ENCODE measurements at places on chromosomes 6 and 20.

DNA sequence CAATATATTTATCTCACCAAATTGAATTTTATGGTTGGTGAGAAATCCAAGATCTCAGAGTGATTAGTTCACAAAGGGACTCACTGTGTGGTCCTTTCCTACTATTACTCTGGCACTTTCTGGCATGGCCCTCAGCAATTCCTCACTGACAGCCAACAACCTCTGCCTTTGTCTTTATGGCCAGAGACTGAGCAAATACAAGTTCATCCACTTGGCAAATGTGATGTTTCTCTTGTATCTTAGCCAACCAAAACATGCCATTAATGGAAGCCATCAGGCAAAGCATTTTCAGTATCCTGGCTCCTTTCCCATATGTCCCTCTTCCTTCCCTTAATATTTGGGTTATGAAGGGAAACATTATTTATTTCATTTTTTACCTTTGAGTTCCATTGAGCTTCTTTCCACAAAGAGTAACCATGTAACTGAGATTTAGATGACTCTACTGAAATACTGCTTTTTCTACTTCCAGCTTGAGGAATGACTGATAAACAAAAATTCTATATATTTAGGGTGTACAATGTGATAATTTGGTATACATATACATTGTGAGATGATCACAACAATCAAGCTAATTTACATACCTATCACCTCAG, 30.8 kb upstream of the SMLR1 start:
- DNase-seq, result no peak

GRCh38 chr6:148427333-148427732, 84.7 kb downstream of the SASH1 start:
- no peak for DNase-seq

- no peak for DNase-seq
Measured at GRCh38 chr20:16664020-16664419, 65.8 kb upstream of the SNRPB2 start.

DNA sequence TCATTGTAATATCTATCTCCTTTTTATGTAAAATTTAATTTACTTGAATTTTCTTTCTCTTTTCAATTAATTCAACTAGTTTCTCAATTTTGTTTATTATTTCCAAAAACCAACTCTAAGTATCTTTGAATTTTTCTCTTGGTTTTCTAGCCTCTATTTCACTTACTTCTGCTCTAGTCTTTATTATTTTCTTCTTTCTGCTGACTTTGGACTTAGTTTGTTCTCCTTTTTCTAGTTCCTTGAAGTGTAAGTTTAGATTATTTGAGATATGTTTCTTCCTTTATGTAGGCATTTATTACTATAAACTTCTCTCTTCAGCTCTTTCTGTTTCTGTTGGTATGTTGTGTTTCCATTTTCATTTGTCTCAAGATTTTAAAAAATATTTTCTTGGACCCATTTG, 70.8 kb downstream of the TNFAIP3 start:
- DNase-seq, result no peak

- DNase-seq, result no peak
Measured at GRCh38 chr6:140599916-140600315, 1225.5 kb upstream of the CITED2 start.

DNA sequence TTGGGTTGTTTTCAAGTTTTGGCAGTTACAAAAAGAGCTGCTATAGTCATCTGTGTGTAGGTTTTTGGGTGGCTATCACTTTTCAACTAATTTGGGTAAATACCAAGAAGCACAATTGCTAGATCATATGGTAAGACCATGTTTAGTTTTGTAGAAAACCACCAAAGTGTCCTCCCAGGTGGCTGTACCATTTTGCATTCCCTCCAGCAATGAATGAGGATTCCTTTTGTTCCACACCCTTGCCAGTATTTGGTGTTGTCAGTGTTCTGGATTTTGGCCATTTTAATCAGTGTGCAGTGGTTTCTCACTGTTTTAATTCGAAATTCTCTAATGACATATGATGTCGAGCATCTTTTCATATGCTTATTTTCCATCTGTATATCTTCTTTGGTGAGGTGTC, 457.5 kb upstream of the ARID1B start:
- no peak for DNase-seq

DNA sequence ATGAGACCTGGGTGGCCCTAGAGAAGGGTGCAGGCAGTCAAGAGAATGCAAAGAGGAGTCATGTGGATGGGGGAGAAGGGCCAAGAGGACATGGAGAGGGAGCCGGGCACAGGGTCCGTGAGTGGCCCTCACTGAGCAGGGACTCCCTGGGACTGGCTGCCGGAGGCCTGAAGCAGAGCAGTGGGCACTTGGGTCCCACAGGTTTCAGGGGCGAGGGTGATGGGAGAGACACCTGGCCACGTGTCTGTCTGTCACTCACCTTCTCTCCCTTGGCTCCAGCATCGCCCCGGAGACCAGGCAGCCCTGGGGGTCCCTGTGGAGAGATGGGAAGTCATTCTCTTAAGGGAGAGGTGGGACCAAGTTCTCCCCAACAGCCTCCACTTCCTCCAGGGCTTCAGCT, 25.5 kb downstream of the COL11A2 start:
- no peak for DNase-seq

GRCh38 chr6:113442040-113442439, 415.1 kb upstream of the MARCKS start:
- no peak for DNase-seq

GRCh38 chr6:126312013-126312665, 27.8 kb upstream of the CENPW start:
- no peak for DNase-seq

- no peak for DNase-seq
Measured at GRCh38 chr20:58092353-58092752, 136.1 kb downstream of the ANKRD60 start.

GRCh38 chr6:163098827-163099479, 315.6 kb upstream of the QKI start:
- no peak for DNase-seq

DNA sequence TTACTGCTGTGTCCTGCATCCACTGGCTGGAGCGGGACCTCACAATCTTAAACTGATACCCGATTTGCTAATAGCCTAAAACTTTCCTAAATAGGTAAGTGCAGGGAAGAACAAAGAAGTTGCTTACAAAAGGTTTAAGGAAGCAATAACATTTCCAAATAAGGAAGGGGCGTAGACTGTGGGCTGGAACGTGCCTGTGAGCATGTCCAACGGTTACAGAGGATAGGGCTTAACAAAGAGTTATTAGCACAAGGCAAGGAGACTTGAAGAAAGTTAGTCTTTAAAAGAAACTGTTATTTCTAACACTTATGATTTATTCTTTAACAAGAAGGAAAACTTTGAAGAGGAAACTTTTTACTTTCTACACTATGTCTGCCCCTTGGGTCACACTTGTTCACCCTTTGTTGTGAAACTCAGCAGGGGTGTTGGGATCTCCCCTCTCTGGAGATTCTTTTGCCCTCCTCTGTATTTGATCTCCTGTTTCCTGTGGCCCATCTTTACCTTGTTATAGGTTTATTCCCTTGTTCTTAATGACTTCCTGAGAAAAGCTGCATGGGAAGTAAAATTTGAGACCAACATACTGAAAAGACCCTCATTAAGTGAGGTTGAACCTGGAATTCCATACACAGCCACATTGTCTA, 28.7 kb downstream of the KAT14 start:
- DNase-seq, result no peak

DNA sequence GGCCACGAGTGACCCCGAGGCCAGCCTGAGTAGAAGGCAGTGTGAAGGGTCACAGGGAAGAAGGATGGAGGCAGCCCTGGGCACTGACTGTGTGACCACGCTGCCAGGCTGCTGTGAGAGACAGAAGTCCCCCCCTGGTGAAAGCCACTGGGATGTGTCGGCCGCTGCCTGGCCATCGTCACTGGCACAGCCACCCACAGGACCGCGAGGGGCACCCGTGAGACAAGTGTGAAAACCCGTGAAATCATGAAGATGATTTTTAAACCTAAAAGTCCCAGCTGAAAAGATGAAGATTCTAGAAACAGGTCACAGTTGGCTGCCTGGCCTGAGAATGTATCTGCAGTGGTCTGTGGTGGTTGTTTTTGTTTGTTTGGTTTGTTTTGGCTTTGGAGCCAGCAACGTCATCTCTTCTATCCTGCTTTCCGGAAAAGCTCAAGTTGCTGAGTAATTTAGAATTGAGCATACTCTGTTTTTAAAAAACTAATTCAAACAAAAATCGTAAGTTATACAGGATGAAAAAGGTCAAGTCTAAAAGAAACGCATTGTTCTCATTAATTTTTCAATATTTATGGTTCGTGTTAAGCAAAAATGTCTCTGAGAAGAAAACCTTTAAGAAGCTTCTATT, 94.7 kb downstream of the HUS1B start:
- no peak for DNase-seq

DNA sequence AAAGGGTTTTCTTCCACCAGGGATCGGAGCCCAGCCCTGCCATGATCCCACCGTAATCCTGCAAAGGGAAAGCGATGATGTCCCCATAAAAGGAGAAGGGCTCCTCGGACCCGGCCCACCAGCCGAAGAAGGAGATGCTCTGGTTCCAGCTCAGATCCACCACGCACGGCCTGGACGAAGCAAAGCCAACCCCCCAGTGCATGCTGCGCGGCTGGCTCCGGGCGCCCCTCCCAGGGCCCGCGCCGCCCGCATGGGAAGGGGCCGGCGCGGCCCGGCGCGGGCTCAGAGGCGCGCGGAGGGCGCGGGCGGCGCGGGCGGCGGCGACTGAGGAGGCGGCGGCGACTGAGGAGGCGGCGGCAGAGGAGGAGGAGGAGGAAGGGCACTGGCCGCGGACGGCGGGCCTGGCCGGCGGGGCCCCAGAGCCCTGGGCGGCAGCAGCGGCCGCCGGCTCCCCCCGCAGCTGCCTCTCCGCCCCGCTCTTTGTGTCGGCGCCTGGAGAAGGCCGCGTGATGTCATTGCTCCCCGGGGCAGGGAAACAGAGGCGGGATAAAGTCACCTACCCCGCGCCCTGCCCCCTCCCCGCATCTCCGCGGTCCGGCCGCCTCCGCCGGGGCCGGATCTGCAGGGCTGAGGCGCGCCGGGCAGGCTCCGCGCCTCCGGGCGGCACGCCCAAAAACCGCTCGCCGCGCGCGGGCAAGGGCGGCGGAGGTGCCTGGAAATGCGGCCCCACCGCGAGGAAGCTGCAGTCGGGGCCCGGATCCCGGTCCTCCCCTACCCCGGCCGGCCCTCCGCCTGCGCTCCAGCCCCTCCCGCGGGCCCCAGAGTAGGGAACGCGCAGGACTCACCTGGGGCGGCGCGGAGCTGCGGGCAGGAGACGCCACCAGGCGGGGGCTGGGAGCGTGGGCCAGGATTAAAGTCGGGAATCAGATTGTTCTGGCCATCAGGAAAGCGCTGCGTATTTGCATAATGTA, at the start of gene FAXC:
FAXC (minus strand) TSS at position 504 of the 971 bp plus-strand sequence; CDS start at position 202, 302 bp downstream.
- no peak for DNase-seq

- DNase-seq, result no peak
Measured at GRCh38 chr6:20402342-20403069, 827 bp downstream of the E2F3 start.

DNA sequence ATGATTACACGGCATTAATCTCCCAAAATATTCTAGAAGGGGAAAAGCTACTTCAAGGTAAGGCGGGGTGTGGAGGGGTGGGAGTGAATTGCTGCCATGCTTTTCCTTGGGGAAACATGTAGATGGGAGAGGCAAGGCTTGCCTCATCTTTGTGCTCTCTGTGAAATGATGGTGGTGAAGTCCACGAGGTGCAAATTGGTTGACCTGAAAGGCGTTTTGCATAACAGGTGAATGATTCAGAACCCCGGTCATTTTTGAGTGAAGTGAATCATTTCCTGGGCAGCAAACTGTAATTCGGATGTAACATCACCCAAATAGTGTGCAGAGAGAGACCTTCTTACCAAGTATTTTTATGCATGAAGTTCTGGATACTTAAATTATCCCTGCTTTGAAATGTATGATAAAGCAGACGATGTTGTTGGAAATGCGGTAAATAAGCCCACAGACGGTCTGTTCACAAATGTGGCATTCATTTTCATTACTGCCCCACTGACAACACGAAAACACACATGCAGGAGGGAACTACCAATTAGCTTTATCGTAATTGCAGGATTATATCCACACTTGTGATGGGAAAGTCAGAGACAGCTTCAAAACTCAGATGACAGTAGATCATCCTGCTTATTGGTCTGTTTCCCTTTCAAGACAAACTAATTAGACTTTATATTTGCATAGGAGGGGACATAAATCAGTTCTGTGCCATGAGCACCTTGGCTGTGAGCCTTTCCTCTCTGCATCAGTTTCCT, 3.0 kb downstream of the CDH4 start:
- DNase-seq, result no peak

DNA sequence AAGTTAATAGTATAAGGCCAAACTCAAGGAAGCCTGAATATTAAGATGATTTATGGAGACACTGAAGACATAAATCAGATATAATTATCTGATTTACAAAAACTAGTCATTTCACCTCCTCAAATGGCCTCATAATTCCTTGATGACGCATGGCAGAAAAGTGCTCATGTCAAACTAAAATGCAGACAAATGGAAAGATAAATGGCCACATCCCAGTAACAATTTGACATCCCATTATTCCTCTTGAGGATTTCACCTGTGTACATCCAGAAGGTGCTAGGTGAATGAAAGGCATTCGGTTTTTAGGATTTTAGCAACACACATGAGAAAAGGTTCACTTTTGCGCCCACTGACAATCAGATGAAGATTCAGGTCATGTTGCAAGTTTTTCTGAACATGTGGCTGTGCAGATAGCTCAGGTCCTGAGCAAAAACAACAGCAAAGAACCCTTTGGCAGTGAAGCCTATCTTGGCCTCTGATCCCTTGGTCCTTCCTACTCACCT, 24.2 kb downstream of the SGK1 start:
- no peak for DNase-seq

- DNase-seq, result no peak
Measured at GRCh38 chr6:150711584-150712504, 112.2 kb downstream of the PLEKHG1 start.

All from cortex of kidney (tissue), 1 donor.